Activated CD4-positive, alpha-beta T cell treated with anti-CD3 and anti-CD28 coated beads for 4 hours (primary cell): ENCODE measurements at places on chromosomes 7 and 10.

DNA sequence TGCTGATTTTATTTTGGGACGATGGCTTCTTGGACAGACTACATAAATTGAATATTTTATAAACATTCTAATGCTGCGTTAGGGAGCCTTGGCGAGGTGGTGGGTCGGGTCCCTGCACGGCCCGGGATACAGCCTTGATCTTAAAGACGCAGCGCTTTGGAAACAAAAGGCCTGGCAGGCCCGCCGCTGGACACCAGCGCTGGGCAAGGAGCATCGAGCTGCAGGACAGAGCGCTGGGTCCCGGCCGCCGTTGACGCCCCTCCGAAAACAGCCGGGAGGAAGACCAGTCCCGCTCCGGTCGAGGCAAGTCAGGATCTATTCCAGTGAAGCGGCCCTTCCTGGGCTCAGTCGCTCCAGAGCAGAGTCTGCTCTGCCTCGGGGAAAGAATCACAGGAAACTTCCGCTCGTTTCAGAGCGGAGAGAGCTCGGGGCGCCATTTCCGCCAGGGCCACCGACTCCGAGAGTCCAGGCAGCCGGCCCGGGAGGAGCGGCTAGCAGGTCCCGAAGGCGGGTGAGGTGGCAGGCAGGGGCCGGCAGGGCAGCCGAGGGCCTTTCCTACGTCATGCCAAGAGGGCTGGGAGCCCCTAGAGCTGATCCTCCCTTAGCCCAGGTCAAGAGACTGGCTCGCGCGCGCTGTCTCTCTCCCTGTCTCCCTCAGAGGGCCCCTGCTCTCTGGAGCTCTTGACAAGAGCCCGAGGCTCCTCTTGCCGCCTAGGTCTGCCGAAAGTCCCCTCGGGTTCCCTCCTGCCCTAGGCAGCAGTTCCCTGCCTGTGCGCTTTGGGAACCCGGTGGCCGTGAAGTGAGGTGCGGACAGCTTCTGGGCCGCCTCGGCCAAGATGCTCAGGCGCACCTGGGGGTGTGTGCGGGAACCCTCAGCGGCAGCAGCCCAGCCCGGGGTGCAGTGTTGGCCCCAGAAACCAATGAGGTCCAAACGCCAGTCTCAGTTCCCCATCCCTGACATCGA, 1.4 kb upstream of the DRGX start:
- DNase-seq, result no peak

DNA sequence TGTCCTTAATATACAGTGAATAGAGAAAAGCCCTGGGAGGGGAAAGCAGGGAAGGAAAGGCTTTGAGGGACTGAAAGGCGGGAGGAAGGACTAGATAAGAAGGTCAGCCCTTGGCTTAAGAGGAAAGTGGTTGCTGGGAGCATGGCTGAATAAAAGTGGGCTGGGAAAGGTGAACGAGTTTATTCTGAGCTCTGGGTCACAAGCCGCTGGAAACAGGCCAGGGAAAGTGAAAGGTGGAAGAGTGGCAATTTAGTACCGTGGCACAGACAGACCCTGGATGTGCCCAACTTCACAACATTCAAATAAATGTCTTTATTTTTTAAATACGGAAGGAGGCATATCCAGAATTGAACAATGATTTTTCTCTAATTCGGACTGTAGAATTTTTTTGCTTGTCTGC, 39.7 kb downstream of the TAC1 start:
- DNase-seq, result no peak

GRCh38 chr7:135964791-135965190, 12.4 kb downstream of the MTPN start:
- DNase-seq, result no peak

DNA sequence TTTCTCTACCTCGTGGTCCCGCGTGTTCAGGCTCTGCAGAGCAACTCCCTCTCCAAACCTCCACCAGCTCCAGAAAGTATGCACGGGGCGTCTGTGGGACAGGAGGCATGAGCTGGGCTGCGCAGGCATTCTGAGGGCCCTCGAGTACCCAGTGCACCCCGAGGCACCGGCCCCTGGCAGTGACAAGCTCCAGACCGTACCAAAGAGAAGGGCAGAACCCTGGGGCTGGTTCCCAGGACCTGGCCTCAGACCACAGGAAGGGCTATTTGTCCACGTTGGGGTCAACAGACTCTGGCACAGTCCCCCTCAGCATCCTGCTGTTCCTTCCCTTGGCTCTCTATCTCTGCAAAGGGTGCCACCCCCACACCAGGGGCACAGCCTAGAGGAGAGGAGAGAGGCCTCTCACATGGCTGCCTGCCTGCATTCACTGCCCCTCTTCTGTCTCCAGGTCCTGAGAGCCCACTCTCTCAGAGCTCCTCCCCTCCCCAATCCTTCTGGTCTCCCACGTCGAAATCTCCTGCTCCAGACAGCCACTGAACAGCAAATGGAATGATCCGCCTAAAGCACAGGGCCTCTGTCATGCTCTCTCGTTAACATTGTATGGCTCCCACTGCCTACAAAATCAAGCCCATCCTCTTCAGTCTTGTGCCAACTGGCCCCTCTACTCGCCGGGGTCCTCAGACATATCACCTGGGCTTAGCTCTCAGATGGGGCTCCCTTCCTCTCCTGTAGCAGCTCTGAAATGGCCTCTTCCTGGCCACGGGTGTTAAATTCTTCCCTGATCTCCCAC, 96.3 kb downstream of the OAT start:
- DNase-seq, result no peak

- DNase-seq, result no peak
These were observed 11.8 kb upstream of the TSPAN12 start for GRCh38 chr7:120869700-120870099.

- no peak for DNase-seq
These were observed 144.2 kb downstream of the BMS1 start for GRCh38 chr10:42926843-42927242.
